ENCODE measurements at places on chromosomes 4 and X.

DNA sequence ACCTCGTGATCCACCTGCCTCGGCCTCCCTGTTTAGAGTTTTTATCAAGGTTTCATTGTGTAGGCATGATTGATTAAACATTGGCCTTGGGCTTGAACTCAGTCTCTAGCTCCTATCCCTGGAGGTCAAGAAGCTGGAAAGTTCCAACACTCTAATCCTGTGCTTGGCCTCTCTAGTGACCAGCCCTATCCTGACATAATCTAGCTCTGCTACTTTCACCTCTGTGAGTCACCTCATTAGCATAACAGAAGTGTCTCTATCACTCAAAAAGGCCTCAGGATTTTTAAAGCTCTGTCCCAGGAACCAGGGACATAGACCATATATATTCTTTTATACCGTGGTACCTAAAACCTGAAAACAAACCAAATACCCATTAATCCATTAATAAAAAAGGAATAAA, 377.5 kb downstream of the CENPC start:
- no peak for DNase-seq

- DNase-seq: peak; percentile 39
These were observed 47.8 kb downstream of the GAB1 start for GRCh38 chr4:143384381-143384994.

- no peak for DNase-seq
These were observed 11.6 kb downstream of the POLR2B start for GRCh38 chr4:56990109-56990905.

GRCh38 chr4:169998981-169999380, 27.2 kb downstream of the MFAP3L start:
- DNase-seq: no peak

GRCh38 chrX:23840674-23841073, 57.7 kb downstream of the SAT1 start:
- no peak for DNase-seq

DNA sequence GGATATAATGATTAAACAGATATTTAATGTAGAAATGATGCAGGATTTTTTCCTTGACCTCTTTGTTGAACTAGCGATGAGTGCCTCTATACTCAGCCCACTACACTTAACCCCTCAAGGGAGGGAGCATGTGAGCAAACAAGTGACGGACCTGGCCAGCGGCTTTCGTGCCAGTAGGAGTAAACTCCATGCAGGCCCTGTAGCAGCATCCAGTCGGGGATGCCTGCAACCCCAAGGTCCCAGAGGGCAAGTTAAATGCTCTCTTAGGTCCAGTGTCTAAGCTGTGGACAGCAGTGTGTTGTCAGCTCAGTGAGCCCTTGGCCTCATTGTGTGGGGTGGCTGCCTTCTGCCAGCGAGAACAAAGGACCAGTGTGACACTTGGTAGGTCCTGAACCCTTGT, 708.7 kb downstream of the TECRL start:
- no peak for DNase-seq

GRCh38 chrX:43985511-43985910, 12.3 kb upstream of the NDP start:
- DNase-seq: no peak
